ENCODE measurements at places on chromosomes 6 and 20. TPM values are rescaled to one million over a fixed set of nuclear protein-coding genes. Genes with fewer than 3 reads are reported as not detected.

DNA sequence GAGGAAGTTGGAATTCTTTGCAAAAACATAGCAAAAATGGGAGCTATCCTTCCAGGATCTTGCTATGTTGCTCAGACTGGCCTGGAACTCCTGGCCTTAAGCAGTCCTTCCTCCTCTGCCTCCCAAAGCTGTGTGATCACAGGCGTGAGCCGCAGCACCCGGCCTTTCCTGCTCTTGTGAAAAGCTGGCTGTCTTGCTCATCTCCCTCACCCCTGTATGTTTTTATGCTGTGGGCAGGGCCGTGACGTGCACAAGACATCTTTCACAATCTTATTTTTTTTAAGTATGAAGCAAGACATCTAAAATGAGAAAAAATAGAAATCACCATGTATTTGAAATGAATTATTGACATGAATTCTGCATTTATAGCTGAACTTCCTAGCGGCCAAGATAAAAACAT is 110.4 kb downstream of the SAMD5 start:
- no peak for DNase-seq

The SLC16A10 gene
- 0.63 TPM for total RNA-seq

The CDC5L gene
- 31.4 TPM for total RNA-seq

The TNFRSF21 gene
- total RNA-seq, result 3.1 TPM

DNA sequence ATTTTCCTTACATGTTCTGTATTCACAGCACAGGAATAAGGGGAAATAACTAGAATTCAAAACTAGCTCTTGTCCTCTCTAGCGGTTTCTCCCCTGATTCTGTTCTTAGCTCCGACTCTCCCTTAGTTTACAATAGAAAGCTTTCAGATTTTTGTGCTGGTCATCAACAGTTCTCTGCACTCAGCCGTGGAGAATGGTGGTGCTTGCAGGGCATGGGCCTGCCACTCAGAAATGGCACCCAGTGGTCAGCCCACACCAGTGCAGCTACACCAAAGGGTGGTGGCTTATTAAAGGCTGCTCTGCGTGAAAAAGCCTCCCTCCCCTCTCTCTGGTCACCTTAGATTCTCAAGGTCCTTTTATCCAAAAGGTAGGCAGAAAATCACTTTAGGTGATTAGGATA is 123.5 kb downstream of the SASH1 start:
- DNase-seq, result no peak

GRCh38 chr6:46653439-46654195 is 842 bp downstream of the SLC25A27 start:
- DNase-seq, result no peak

The VWA7 gene
- total RNA-seq, result not detected

The ZC2HC1B gene
- total RNA-seq, result not detected
